Upper lobe of right lung (tissue), 1 donor: ENCODE measurements at places on chromosomes 1 and 21.
A peak's percentile ranks its signal among the peaks of the same experiment; 100 is the strongest.

DNA sequence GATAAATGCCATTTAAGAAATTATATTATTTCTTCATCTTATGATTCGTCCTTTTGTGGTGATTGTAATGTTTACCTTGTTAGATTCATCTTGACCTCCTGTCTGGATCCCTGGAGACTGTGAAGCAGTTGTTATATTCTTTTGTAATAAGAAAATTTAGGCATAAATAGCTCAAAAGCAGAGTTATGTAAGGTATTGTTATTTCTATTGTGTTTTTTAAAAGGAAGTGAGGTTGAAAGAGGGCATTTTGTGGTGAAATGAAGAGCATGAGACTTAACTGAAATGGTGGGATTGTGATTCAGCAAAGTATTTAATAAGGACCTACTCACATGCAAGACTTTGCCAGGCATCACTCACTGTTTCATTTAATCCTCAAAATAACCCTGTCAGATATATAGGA, 104.0 kb downstream of the PDE4B start:
- DNase-seq: no peak

DNA sequence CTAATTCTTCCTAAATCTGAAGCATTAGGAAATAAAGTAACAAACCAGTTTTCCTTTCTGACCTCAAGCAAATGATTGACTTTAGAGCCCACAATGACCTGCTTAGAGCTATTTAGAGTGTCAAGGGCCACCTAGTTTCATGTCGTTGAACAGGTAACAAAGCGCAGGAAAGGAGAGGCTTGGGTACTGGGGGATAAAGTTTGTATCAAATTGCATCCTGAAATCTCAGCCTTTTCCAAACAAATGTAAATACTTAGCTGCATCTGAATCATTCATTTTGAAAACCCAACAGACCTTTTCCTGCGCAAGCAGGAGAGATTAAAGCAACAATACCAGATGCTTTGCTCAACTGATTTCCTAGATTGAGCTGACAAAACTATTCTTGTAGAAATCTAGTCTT, 121.2 kb downstream of the NRIP1 start:
- no peak for DNase-seq

DNA sequence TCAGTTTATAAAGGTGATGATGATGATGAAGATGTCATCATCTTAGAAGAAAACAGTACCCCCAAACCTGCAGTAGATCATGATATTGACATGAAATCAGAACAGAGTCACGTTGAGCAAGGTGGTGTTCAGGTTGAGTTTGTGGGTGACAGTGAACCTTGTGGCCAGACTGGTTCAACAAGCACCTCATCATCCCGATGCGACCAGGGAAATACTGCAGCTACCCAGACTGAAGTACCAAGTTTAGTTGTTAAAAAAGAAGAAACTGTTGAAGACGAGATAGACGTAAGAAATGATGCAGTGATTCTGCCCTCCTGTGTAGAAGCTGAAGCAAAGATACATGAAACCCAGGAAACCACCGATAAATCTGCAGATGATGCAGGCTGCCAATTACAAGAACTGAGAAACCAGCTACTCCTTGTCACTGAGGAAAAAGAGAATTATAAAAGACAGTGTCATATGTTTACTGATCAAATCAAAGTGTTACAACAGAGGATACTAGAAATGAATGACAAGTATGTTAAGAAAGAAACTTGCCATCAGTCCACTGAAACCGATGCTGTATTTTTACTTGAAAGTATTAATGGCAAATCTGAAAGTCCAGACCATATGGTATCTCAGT, 16.0 kb upstream of the CHAF1B start:
- no peak for DNase-seq

DNA sequence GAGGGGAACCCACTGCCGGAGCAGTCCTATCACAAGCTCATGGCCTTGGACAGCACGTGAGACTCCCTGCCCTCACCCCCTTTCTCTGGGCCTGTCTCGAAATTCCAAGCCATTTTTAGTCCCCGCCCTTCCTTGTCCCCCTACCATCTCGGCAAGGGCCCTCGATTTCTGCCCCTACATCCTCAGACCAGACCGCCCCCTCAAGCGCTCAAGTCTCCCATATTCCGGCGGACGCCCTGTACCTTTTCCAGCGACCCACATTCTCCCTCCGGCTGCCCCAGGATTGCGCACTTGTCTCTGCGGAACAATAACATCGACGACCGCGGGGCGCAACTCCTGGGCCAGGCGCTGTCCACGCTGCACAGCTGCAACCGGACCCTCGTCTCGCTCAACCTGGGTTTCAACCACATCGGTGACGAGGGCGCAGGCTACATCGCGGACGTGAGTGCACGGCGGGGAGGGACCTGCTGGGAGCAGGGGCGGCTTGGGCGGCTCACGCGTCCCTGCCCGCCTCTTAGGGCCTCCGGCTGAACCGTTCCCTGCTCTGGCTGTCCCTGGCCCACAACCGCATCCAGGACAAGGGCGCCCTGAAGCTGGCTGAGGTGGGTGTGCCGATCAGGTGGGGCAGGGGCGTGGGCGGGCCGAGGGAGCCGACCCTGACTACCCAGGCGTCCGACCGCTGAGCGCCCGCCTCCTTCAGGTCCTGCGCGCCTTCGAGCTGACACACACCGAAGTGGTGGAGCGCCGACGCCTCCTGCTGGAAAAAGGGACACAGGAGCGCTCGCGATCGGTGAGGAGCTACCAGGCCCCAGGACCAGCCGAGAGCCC, 7.0 kb downstream of the LRRC71 start:
- peak; percentile 88 for DNase-seq

- DNase-seq: no peak
These were observed 175.0 kb upstream of the TNR start for GRCh38 chr1:175918364-175918801.

DNA sequence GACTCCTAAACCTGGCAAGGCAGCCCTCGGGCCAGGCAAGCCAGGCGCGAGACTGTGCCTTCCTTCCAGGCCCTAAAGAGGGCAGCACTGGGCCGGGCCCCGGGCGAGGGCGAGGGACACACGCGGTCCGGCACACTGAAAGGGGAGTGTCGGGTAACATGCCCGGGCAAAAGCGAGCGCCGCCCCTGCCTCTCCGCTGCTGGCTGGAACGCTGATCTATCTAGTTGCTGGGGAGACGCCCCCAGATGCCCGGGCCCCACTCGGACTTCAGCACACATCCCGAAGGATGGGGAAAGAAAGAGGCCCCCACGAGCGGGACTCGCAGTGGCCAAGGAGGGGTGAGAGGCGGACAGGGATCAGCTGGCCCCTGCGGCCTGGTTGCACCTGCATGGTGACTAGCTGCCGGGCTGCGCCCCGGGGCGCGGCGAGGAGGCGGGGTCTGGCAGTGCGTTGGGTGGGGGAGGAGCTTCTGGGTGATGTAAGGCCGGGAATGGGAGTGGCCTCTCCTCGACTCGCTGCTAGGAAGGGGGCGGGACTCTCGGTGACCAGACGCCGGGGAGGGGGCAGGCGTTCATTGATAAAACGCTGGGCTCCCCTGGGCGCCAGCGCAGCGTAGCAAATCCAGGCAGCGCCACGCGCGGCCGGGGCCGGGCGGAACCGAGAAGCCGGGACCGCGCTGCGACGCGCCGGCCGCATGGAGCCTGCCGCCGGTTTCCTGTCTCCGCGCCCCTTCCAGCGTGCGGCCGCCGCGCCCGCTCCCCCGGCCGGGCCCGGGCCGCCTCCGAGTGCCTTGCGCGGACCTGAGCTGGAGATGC, at the start of gene PLK3:
TSS of gene PLK3 (plus strand) at position 608 of the 815 bp plus-strand sequence. CDS start at position 695, 87 bp downstream.
- DNase-seq: peak; percentile 98

GRCh38 chr1:8367571-8368194, 49.8 kb downstream of the SLC45A1 start:
- no peak for DNase-seq

DNA sequence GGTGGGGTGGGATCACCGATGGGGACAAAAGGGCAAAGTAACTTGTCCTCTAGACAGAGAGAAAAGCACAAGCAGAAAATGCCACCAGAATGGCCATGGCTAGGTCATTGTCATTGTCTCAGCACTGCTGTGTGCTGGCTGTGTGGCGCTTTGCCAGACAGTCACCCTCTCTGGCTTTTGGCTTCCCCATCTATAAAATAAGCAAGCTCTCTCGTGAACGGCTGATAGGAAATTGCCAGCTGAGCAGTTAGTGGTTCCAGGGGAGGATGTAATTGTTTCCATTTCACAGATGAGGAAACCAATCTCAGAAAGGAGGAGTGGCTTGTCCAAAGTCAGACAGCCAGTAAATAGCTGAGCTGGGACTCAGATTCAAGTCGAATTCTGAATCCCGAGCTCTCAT, 32.5 kb downstream of the PADI2 start:
- DNase-seq: no peak

DNA sequence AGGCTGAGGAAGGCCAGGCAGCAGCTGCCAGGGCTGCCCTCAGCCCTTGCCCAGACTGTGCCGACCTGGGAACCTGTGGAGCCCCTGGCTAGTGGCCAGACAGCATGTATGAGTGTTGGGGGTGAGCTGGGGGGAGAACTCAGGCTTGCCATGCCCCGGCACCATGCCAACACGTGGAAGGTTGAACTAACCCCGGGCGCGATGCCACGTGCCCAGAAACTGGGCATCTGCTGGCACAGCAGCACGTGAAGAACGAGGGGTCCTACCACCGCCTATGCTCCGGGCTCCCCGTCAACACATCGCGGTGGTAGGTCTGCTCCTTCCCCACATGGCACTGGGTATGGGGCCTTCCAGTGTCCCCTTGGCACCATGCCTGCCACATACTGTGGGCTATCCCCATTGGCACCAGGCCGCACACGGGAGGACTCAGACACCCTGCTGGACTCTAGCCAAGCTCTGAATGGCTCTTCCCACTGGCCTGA, 68.7 kb downstream of the CASZ1 start:
- DNase-seq: no peak

GRCh38 chr1:167022384-167022783, 33.3 kb downstream of the MAEL start:
- no peak for DNase-seq

DNA sequence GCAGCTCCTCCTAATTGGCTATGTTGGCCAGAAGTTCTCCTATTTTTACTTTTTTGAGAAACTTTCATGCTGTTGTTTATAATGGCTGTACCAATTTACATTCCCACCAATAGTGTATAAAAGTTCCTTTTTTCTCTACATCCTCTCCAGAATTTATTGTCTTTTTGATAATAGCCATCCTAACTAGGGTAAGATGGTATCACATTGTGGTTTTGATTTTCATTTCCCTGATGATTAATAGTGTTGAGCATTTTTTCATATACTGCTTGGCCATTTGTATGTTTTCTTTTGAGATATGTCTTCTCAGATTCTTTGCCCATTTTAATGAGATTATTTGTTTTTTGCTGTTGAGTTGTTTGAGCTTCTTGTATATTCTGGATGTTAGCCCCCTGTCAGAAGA, 46.8 kb downstream of the NTMT2 start:
- DNase-seq: no peak

- DNase-seq: no peak
These were observed 77.1 kb upstream of the SCCPDH start for GRCh38 chr1:246647113-246647512.

- DNase-seq: no peak
These were observed 8.5 kb downstream of the CCT8 start for GRCh38 chr21:29064850-29065481.

GRCh38 chr1:187504779-187505178, 676.0 kb downstream of the PLA2G4A start:
- no peak for DNase-seq

DNA sequence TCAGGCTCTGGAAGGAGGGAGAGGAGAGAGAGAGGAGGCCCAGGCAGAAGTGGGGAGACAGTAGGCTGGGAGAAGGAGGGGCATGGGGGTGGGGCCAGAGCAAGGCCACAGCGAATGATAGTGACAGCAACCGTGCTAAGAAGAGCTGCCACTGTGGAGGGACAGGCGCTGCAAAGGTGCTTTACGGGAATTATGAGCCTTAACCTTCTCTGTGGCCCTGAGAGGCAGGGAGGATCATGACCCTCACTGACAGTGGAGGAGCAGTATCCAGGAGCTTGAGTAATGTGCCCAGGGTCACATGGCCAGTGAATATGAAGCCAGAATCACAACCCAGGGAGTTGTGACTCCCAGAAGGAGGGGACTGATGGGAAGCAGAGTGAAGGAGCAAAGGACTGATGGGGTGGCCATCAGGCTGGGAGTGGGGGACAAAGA, 53.4 kb upstream of the RPL11 start:
- no peak for DNase-seq

DNA sequence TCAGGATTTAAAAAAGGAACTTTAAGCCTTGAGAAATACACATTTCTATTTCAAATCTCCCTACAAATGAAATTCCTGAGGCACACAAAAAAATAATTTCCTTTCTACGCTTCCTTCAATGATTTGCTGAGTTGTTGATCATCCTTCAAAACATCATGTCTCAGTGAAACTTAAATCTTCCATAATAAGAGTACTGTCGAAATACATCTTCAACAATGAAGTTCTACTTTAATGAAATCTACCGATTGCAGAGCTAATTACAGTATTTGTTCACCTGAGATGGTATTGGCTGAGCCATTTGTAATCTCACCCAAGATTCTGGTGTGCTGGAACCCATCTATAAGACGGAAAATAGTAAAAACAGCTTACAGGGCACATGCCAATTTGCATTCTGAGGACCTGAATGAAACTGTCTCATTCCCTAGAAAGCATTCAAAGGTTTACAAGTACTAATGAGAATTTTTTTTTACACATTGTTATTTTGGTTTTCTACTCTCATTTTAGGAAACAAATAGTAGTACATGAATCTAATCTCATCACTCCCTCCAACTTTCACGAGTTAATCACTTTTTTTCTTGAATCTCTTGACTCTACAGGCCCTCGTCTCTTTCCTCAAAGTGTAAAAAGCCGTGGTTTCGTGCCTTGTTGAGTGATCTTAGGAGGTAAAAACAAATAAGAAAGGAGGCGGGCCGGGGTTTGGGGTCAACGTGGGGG, 1.1 kb downstream of the CHML start:
- DNase-seq: no peak

DNA sequence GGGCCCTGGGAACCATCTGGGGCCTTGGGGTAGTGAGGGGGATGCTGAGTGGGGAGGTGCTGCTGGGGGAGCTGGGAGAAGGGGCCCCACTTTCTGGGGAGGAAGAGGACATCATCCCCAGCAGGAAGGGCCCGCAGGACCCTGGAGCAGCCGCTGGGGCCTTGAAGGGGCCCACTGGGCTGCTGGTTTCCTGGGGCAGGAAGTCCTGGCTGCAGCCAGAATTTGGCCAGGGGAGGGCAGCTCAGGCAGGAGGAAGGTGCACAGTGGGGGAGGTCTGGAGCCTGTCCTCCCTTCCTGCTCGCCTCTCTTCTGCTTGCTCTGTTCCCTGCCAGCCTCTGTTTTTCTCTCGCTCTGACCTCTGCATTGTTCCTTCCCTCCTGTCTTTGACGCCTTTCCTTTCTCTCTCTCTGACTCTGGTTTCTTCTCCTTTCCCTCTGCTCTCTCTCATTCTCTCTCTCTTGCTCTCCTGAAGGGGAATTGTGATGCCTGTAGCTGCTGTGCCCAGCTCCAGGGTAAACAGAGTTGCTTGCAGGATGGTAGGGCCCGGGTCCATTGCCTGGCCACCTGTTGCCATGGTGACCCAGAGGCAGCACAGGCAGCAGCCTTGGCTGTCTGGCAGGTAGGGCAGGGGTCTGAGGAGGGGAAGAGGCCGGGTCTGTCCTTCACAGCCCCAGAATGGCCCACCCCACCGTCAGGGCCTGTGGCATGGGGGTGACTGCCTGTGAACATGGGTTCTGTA, 23.9 kb downstream of the ACOT11 start:
- DNase-seq: no peak

- DNase-seq: no peak
These were observed 37.1 kb upstream of the DOCK7 start for GRCh38 chr1:62725255-62725654.

- DNase-seq: no peak
These were observed 208.5 kb upstream of the SNX7 start for GRCh38 chr1:98453066-98453465.

GRCh38 chr1:76679534-76680152, 187.6 kb upstream of the ST6GALNAC5 start:
- no peak for DNase-seq

GRCh38 chr1:247218121-247218651, 37.7 kb upstream of the VN1R5 start:
- DNase-seq: no peak
